ENCODE measurements at places on chromosomes 12 and 14.

- DNase-seq: no peak
Observed at GRCh38 chr12:90836689-90837088, 118.3 kb downstream of the CCER1 start.

- DNase-seq: no peak
Observed at GRCh38 chr12:46360908-46361666, 11.5 kb downstream of the SLC38A2 start.

DNA sequence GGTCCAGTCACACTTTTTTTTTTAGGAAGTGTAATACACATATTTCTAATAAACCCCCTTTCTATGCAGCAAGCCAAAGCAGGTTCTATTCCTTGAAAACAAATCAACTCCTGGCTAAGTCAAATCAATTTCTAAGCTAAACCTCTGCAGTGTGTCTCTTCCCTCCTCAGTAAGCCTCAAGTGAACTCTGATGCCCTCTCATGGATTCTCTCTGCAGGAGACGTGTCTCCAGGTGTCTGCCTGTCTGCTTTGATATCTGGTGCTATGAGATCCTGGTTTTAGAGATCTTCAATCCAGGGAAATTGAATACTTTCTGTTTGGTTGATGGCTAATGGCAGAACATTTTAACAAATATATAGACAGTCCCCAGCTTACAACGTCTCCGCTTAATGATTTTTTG, 791.7 kb downstream of the AACS start:
- DNase-seq: no peak

GRCh38 chr12:113940357-113941207, 25.5 kb downstream of the RBM19 start:
- peak; percentile 63 for DNase-seq

DNA sequence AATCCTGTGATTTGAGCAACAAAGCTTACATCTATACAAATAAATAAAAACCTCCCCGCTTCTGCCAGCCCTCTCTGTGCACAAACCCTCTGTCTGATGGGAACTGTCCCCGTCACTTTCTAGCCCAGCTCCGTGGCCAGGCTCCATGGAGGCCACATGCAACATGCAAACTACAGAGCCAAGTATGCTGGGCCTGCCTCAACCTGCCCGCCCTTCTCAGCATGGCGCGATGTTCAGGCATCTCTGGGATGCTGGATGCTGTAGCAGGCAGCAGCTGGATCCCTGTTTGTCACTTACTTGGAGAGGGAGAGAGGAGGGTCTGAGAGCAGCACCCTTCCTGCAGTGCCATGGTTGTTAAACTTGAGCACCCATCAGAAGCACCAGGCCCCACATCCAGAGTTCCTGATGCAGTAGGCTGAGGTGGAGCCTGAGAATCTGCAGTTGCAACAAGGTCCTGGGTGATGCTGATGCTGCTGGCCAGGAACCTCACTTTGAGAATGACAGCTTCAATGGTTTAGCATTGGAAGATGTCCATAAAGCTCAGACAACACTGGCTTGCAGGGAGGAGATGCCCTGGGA, 32.4 kb downstream of the CLMN start:
- peak; percentile 30 for DNase-seq

DNA sequence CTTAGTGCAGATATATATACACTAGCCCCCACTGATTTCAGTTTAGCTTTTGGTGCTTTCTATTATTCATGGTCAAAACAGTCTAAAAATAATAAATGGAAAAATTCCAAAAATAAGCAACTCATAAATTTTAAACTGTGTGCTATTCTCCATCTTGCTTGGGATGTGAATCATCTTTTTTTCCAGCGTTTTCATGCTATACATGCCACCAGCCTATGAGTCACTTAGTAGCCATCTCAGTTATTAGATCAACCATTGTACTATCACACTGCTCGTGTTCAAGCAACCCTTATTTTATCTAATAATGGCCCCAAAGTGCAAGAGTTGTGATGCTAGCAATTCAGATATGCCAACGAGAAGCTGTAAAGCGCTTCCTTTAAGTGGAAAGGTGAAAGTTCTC, 73.9 kb upstream of the KRR1 start:
- no peak for DNase-seq

GRCh38 chr14:92496191-92496857, 17.3 kb upstream of the RIN3 start:
- no peak for DNase-seq

GRCh38 chr12:2215709-2216560, 163.1 kb downstream of the CACNA1C start:
- DNase-seq: no peak

DNA sequence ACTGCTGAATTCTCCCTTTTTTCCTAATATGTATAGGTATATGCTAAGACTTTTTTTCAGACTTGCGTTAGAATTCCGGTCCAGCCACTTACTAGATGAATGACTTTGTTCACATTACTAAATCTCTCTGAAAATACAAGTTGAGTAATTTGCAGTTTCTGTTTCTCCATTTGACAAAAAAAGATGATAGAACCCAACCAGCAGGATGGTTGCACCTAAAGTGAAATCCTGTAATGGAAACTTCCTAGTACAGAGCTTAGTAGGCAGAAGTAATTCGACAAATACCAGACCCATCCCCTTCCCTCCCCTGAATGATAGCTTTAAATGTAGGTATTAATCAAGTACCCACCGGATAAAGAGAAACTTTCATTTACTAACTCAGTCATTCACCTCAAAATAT, 113.6 kb upstream of the RAP1B start:
- DNase-seq: no peak

GRCh38 chr12:94550964-94551363, 91.3 kb upstream of the CEP83 start:
- peak; percentile 12 for DNase-seq

DNA sequence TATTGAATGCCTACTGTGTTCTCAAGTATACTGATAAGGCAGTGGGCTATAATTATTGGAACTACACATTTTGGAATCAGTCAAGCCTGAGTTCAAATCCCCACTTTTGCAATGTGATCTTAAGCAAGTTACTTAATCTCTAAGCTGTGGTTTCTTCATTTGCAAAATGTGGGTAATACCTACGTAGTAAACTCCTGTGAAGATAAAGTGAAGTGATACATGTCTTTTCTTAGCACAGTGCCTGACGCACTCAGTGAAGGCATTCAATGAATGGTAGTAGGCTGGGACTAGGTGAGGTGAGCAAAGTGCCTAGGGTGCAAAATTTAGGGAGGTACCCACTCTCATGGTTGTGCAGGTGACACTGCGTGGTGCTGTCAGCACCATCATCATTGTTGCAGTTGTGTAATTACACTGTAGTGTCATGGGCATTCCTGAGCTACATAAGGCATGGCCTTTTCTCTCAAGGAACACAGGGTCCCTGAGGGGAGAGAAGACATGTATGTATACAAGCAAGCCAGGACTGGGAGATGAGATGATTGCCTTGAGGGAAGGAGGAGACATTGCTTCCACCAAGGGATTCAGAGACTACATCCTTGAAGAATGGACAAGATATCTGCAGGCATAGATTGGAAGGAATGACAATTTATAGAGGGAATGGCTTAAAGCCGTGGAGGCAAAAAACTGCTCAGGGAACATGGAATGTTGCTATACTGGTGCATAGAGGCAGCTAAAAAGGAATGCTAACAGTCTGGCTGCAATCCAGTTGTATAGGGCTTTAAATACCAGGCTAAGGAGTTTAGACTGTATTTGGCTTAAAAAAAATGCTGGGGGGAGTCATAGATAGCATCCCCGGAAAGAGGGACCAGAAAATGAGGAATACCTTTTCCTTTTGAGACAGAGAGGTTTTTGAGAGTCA, 129.2 kb upstream of the ARHGAP5 start:
- no peak for DNase-seq

DNA sequence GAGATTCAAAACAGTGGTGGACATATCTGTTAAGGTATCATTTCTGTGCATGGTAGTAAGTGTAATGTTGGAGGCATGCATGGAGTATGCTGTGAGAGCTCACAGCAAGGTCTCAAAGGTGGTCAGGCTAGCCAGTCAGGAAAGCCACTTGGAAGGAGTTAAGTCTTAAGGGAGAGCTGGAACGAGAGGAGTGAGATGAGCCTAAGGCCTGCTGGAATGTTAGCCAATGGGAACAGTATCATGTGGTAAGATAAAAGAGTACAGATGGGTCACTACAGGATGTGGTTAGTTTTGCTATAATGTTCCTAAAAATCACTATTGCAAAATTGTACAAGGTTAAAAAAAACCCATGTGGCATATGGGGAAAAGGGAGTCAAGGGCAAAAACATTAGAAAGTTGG, 311.7 kb upstream of the E2F7 start:
- no peak for DNase-seq

DNA sequence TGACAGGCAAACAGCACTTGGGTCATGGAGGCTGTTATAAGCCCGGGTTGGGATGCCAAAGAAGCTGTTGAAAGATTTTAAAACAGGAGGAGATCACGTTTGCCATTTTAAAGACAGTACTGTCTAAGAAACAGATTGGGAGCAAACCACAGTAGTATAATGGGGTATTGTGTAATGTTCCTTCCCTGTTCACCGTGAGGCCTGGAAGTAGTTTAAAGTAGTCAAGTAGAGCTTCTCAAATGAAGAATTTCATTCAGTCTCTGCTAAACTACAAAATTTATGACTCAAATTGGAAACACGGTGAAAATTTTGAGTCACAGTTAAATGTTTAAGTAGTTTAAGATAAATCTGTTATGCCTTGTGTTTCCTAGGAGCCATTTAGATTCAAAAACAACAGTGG, 35.8 kb downstream of the ATP2A2 start:
- DNase-seq: no peak

GRCh38 chr12:85693093-85693665, 143.0 kb downstream of the RASSF9 start:
- DNase-seq: no peak

DNA sequence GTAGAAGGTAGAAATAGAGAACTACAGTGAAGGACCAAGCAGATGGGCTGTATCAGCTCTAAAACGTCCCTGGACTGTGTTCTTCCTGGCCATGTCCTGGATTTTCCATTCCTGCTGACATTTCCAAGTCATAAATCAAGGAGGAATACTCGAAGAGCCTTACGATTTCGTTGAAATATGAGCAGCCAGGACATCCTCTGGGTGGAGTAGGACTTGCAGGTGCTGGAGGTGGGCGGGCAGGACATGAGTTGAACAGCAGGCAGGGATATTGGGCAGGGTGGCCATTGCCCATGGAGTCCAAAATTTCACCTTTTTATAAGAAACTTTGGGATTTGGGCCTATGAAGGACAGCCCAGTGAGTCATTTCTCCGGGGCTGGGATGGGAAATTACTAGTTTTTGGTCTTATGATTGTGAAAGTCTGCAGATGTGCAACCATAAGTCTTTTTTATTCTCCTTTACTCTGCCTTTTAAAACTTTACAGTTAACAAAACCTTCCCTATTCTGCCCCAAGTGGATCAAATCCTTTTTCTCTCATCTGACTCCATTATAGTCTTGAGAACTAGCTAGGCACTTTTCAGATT, 88.8 kb downstream of the TMX1 start:
- no peak for DNase-seq

DNA sequence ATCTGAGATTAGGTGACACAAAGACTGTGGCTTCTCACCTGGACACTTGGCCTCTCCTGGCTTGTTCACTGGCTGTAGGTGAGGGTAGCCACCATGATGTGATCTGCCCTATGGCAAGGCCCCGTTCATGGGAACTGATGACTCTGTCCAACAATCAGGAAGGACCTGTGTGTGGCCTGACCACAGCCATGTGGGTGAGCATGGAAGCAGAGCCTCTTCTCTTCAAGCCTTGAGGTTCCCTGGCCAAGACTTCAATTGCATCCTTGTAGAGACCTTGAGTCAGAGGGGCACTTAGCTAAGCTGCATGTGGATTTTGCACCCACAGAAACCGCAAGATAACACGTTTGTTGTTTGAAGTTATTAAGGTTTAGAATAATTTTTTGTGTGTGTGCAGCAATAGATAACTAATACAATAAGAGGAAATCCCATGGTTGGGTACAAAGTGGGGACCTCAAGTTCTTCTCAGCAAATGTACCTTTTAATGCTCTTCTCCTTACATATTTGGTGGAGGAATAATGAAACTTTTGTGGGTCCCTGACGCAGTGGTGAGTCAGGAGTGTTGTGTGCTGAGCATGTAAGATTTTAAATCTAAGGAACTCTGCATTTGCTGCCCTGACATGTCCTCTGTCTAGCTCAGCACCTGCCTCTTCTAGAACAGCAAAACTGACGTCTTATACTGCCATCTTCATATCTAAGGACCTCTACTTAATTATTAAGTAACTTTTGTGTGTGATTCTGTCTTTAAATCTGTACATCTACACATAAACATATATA, 27.5 kb upstream of the PLEKHG7 start:
- no peak for DNase-seq

- DNase-seq: no peak
Observed at GRCh38 chr14:48900565-48900964, 685.6 kb downstream of the RPS29 start.

GRCh38 chr12:115755061-115755724, 522.3 kb downstream of the MED13L start:
- DNase-seq: no peak

DNA sequence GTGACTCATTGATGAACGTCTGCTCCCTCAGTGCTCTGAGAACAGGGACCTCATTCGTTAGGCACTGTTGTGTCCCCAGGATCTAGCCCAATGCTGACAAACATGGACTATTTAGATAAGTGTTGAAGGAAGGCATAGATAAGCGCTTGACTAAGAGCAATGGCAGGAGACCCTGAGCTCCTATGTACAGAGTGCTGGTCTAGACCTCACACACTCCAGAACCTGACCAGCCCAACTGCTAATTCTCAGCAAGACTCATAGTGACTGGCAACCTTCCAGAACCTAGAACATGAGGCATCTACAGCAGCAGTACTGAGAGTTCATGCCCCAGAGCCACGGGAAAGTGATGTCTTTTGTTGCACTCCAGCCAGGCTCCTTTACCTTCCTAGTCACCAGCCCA, 69.2 kb downstream of the CRACR2A start:
- no peak for DNase-seq

GRCh38 chr12:115267891-115268290, 583.9 kb upstream of the TBX3 start:
- DNase-seq: no peak

GRCh38 chr12:93449277-93449676, 7.5 kb upstream of the UBE2N start:
- DNase-seq: no peak

DNA sequence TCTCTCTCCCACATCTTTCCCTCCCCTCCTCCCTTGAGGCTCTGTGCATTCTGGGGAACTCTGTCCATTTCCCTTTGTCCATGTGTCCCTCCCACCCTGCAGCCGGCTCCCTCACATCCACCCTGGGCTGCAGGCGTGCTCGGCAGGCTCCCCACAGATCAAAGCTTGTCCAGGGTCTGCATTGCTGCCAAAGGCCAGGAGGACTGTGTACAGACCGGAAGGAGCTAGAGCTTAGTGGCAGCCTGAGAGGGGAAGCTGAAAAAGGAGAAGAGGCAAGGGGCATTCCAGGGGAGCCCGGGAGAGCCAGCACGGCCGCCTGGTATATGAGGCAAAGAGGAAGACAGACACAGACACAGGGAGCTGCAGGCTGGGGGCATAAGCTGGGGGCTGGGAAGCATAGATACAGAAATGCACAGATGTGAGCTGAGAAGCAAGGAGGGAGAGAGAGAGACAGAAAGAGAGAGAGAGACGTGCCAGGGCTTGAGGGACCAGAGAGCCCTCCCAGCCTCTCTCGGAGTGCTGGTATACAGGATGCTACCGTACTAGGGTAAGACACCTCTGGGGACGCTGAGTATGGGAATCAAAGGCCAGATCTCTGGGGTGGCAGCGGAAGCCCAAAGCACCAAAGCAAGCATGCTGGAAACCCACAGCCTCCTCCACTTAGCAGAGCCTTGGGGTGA, 3.3 kb downstream of the CD4 start:
- no peak for DNase-seq

GRCh38 chr12:18612971-18613370, 124.8 kb downstream of the PLCZ1 start:
- DNase-seq: no peak
